Mammary epithelial cell (primary cell): ENCODE measurements at places on chromosomes 5 and 9.

GRCh38 chr9:23855873-23856604, 30.0 kb upstream of the ELAVL2 start:
- no peak for DNase-seq

DNA sequence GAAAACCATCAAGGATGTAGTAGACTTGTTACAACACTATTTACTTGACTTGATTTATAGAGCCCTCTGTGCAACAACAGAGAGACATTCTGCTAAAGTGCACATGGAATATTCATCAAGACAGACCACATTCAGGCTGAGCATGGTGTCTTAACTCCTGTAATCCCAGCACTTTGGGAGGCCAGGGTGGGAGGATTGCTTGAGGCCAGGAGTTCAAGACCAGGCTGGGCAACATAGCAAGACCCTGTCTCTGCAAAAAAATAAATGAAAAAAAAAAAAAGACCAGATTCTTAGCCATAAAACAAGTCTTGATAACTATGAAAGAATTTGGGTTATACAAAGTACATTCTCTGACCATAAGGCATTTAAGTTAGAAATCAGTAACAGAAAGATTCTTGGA, 25.3 kb downstream of the DENND4C start:
- no peak for DNase-seq

DNA sequence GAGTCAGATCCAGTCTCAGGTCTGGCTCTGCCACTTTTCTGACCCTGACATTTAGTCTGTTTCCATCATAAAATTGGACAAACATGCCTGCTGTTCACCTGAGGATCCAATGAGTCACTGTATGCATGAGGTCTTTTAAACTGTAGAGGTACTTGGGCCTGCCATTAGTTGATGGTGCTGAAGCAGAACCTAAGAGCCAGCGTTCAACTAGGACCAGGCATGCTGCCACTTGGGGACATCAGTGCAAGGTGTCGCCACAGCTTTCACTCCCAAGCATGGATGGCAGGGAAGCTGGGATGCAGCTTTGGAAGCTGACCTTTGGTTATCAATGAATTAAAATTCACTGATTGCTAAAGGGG, 37.1 kb downstream of the NEUROG1 start:
- DNase-seq, result no peak

- DNase-seq, result no peak
Observed at GRCh38 chr5:157658893-157659292, 6.7 kb upstream of the SOX30 start.

DNA sequence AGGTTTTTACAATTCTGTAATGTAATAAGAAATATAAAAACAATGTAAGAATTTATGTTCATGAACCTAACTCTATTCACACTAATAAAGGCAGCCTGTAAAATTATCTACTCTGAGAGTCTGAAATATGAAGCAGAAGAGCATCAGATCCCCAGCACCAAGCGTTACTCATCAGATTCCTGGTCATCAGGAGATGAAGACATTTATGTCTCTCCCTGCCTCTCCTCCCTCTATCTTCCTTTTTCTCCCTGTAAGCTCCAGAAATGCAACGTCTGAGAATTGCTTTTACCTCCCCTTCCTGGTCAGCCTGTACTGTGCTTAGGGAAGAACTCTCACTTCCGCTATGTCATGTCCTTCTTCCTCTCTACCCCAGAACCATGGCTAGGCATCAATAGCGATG, 114.4 kb upstream of the SLIT3 start:
- no peak for DNase-seq

DNA sequence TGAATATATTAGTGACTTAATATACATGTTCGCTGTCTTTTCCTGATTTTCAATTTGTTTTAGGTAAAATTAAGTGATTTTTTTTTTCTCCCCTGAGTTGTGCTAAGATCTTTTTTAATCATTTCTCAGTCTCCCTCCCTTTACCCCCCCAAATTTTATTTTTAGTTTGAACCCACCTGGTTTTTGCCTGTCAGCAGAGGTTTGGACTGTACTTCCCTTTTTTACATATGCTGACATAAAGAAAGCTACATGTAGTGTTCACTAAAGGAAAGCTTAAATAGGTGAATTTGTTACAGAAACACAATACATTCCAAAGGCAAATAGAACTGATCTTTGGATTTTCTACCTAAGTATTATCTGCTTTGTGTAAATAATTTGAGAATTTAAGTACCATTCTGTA, 82.2 kb downstream of the IPO11 start:
- no peak for DNase-seq

DNA sequence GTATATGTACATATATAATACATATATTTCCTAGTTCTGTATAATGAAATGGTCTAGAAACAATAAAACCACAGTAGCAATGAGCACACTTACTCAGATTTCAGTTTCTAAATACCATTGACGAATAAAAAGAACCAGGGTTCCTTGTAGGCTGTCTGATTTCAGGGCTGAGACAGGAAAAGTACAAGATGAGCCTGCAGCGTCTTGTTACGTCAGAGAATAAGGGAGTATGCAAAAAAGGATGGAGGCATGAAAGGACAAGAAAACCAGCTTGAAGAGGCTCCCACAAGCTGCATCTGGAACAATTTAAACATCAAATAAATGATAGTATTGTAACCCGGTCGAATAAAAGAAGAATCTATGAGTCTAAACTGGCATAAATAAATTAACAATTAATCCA, 17.8 kb upstream of the TIFAB start:
- DNase-seq, result no peak

DNA sequence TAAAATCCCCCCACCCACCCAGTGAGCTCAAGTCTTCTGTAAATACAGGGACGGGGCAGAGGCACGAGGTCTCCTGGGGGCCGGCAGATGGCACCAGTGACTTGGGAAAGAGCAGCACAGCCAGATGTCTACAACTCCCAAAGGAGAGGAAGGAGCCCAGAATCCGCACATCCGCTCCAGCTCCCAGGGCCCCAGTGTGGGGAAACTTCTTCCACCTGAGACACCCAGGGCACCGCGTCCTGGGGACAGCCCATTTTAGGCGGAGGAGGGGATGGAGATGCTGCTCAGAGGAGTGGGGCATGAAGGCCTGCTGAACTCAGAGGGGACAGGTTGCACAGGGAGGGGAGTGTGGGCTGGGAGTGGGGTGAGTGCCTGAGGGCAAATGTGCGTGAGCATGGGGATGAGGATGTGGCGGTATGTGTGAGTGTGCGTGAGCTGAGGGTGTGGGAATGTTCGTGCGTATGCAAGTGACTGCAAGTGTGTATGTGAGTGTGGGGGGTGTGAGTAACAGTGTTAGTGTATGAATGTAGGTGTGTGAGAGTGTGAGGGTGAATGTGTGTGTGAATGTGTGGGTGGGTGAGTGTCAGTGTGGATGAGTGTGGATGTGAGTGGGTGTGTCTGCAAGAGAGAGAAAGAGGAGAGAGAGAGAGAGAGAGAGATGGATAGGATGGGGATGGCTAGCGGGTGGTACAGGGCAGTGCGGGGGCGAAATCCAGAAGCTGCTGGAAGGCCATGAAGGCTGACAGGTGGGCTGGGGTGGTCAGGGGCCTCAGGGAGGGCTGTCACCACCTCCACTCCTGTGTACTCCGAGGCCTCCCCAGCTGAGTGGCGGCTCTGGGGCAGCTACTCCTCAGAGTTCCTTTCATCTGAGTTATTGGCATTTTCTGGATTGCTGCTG, 63.5 kb downstream of the DUSP1 start:
- DNase-seq, result peak; percentile 56

GRCh38 chr5:132256783-132257130, 739 bp upstream of the PDLIM4 start:
- no peak for DNase-seq

DNA sequence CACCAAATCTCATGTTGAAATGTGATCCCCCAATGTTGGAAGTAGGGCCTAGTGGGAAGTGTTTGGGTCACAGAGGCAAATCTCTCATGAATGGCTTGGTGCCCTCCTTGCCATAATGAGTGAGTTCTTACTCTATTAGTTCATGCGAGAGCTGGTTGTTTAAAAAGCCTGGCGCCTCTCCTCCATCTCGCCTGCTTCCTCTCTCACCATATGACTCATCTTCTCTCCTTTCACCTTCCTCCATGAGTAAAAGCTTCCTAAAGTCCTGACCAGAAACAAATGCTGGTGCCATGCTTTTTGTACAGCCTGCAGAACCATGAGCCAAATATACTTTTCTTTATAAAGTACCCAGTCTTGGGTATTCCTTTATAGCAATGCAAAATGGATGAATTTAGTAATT, 20.9 kb upstream of the ARHGAP26 start:
- DNase-seq, result peak; percentile 76

DNA sequence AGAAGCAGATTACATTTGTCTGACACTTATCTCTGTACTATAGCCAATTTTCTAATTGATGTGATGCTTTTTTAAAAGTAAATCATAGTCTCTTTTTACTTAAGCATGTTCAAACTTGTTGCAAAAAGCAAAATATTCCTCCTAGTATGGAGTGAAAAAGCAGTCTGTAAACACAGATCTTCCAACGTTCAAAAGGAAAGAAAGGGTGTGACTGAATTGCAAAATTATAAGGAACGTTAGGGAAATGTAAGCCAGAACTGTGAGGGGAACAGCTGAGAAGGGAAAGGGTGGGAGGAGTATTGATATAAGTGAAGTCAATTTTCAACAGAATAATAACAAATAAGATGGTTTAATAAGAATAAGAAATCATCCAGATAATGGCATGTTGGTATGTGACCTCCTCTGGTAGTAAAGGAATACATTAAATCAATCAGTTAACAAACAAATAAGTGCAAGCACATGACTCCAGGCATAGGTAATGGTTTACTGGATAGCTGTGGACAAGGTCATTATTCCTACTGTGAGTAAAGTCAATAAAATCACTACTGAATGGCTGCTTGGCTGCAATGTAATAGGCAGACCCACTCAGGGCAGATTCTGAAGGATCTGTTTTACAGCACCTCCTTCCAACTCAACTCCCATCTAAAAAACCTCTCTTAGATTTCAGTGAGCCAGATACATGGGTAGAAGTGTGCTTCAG, 239.1 kb upstream of the NMUR2 start:
- DNase-seq, result no peak

GRCh38 chr5:114999176-114999575, 170.5 kb downstream of the TRIM36 start:
- no peak for DNase-seq

DNA sequence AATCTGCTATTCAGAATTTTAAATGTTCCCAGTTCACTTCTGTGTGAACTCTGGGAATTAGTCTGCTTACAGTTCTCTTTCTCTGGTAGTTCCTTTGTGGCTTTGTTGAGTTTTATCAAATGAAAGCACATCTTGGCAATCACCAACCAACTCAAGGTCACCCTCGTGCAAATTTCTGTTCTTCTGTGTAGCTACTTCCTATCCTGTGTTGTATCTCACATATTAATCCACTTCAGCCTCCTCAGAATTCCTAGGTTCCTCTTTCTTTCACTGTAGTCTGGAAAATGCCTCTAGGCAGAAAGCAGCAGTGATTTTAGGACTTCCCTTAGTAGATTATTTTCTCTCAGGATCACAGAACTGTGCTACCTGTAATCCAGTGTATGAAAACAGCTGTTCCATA, 100.3 kb downstream of the AUH start:
- DNase-seq, result no peak

DNA sequence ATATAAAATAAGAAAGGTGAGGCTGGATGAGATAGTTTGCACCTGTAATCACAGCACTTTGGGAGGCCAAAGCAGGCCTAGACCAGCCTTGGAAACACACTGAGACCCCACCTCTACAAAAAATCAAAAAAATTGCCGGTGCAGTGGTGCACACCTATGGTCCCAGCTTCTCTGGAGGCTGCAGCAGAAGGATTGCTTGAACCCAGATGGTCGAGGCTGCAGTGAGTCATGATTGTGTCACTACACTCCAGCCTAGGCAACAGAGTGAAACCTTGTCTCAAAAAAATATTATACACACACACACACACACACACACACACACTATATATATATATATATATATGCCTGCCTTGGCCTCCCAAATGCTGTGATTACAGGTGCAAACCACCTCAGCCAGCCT, 1.3 kb downstream of the SLC35D2 start:
- peak; percentile 30 for DNase-seq

GRCh38 chr5:58012102-58012501, 447.8 kb downstream of the PLK2 start:
- no peak for DNase-seq

GRCh38 chr5:91101600-91102379, 281.3 kb downstream of the ARRDC3 start:
- peak; percentile 61 for DNase-seq

GRCh38 chr9:127921557-127922120, 4.8 kb upstream of the ST6GALNAC4 start:
- no peak for DNase-seq

GRCh38 chr9:115137526-115137925, 19.6 kb upstream of the TNC start:
- no peak for DNase-seq

DNA sequence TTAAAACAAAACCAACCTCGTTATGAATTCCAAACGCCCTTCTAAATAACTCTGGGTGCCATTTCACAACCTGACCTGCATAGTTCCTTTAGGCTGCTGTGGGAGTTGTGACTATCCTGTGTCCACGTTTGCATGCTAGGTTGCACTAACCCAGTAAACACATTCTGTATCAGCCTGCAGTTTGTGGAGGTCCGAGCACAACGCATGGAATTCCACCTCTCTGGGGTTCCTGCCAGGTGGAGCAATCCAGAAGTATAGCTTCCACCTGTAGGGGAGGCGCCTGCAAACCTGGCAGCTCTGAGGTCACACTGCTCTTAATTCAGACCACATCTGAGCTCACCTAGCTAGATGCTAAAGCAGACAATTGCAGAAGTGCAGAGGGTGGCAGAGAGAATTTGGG, 57.2 kb downstream of the MARCHF3 start:
- DNase-seq, result no peak

DNA sequence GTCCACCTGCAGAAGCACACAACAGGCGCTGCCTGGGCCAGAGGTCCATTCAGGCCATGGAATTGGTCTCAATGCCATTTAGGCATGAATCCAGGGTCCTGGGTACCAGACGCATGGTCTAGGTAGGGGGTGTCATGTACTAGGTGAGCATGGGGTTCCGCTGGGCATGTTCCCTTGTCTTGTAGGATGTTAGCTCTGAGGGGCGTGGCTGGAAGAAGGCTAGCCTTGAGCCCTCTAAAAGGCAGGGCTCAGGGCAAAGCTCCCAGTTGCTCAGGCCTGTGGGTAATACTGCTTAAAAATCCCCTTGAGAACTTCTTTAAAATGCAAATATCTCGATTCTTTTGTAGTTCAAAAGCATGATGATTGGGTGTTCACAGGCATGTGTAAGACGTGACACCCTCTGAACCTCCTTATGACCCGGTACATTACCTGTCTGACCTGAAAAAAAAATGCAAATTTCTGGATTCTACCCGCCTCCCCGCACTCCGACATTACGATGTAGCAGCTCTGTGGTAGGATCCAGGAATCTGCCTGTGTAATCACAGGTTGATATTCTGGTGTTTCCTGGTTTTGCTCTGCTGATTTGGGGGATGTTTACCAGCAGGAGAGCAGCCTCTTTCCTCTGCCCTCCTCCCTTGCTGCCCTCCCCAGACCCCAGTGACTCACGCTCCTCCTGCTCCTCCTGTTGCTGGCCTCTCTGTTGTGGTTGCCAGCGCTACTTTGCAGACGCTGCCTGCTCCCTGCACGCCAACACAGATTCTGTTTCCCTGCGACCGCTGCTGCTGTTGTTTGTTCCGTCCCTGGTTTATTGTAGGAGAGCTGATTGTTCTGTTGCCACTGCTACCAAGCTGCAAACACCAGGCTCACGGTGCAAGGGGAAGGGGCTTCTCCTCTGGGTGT, 5.7 kb downstream of the TMC1 start:
- DNase-seq, result peak; percentile 88
